ENCODE measurements at places on chromosomes 6 and 20.

GRCh38 chr20:32652739-32653526 lies 20.8 kb downstream of the C20orf203 start:
- DNase-seq, result peak; percentile 56

DNA sequence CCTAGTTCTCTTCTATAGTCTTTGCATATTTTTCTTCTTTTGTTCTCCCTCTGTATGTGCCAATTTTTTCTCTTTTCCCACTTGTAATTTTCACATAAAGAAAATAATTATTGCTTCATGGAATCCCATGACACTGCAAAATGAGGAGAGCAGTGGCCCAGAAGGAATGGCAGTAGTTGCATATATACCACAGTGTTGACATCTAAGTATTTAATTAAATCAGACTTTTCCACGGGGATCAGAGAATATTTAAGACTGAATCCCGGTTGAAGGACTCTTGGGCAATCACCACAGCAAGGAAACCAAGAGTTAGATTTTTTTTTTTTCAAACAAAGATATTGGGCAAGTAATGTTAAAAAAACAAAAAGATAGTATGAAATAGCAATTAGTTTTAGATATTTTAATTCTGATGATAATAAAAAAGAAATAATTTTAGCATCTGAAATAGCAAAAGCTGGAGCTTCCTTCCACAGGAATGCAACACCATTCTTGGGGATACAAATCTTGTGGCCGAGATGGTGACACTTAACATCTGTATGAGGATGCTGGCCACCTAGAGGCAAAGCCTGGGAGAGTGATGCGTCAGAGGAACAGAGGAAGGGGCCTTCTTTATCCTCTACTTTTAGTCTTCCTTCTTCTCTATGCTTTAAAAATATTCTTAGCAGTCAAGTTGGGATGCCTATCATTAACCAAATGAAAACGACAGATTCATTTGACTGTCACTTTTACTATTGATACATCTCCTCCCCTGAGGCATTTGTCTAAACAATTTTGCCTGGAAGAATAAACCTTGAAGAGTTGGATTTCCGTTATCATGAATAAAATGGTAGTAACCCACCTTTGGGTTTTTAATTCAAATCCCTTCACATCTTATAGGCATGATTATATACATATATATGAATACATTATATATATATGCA lies 356.2 kb downstream of the GJA1 start:
- no peak for DNase-seq

- DNase-seq, result no peak
Observed at GRCh38 chr6:77074037-77074713, 389.1 kb downstream of the HTR1B start.

GRCh38 chr20:9736373-9736772 lies 102.5 kb downstream of the PAK5 start:
- DNase-seq, result no peak

GRCh38 chr20:36447101-36447500 lies 94.2 kb upstream of the MYL9 start:
- DNase-seq, result no peak

DNA sequence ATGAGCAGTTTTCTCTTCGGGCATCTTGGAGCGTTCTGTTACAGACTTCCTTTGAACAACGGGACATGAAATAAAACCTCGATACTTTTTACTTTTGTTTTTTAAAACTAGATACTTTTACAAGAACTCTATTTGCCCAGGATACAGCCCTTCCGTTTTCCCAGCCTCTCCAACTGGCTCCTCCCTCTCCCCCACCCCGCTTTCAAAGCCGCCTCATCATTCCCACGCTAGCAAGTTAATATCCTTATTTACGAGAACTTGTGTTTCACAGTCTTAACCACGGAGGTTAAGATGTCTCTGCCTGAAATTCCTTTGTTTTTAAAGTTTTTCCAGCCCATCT lies 241 bp upstream of the CFAP206 start:
- DNase-seq, result peak; percentile 4

DNA sequence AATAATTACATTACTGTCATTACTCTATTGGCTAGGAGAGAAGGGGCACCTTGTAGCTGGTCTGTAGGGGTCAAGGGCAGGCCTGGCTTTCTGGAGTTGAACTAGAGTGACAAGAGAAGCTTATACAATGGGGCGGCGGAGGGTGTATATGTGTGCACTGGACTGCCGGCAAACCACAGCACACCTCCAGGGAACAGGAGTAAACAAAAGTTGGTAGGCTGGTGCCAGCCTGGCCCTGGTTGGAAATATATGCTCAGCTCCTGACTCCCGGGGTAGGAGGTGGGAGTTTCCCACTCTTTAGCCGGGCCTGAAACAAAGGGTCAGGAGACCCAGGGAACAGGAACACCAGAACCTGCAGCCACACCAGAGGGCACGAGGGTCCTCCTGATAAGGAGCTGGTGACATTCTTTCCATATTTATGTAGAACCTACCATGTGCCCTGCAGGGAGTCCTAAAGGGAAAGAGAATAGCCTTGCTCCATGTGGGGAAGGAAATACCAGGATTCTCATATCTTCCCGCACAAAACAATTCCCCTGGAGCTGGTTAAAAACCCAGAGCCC lies 5.1 kb downstream of the C6orf132 start:
- DNase-seq, result no peak

- DNase-seq, result no peak
Observed at GRCh38 chr6:37732688-37733087, 35.0 kb upstream of the MDGA1 start.

DNA sequence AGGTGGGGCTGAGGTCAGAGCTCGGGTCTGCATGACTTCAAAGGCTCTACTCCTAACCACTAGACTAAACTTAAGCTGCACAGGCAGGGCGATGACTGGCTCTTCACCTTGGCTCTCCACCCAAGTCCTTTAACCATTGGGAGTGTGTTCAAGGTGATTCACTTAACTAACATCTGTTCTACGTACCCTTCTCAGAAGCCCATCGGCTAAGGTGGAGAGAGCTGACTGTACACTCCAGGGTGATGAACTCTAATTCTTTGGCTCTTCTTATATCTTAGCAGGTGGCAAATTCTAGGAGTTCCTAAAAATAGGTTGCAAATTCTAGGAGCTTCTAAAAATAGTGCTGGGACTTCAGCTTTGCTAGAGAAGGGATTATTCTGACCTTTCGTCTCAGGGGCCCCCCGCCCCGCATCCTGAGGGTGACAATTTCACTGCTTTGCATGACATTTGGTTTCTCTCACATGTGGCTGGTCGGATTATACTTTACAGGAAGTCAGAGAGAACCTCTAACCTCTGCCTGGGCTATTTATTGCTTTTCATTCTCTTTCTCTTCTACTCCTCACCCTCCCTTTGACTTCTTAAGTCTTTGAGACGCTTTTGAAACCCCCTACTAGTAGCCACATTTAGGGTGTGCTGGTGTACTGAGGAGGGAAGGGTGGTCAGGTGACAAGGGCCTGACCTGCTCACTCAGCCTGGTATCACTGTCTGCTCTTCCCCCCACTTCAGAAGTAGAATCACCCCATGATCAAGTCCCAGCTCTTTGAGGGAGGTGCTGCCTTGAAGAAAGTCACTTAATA lies 55.5 kb downstream of the PRDM1 start:
- no peak for DNase-seq

DNA sequence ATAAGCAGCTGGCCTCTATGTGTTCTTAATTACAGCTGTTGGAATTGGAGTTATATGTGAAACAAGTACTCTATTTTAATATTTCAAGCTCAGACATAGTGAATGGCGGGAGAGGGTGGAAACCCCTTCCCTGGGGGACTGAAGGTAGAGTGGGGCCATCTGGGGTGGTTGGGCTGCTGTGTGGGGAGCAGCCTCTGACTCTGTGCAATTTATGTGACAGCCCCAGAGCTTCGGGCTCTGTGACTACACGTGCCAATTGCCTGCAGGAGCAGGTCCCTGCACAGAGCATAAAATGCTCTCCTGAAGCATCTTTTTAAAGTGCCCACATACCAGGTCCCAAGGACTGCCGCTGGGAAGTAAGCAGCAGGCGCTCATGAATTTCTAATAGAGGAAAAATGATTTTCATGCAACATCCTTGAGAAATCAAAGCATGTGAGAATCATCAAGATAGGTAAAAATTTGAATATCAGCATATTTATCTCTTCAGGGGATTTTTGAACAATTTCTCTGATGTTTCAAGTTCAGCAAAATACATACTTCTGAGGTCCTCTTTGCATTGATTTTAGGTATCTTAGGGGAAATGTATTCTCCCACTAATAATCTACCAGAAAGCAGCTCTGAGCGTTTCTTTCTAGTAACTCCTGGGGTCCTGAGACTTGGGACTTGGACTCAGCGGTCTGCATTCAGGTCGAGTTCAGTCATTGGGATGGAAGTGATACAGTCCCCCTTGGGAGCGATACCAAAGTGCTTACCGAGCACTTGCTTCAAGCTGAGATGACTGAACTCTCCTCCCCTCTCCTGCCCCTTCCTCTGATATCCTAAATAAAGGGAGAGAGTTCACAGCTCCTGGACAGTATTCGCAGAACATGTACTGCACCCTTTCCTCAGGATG lies 40.0 kb downstream of the ALDH8A1 start:
- DNase-seq, result peak; percentile 40

- DNase-seq, result no peak
Observed at GRCh38 chr6:1757131-1757530, 147.4 kb downstream of the FOXC1 start.

DNA sequence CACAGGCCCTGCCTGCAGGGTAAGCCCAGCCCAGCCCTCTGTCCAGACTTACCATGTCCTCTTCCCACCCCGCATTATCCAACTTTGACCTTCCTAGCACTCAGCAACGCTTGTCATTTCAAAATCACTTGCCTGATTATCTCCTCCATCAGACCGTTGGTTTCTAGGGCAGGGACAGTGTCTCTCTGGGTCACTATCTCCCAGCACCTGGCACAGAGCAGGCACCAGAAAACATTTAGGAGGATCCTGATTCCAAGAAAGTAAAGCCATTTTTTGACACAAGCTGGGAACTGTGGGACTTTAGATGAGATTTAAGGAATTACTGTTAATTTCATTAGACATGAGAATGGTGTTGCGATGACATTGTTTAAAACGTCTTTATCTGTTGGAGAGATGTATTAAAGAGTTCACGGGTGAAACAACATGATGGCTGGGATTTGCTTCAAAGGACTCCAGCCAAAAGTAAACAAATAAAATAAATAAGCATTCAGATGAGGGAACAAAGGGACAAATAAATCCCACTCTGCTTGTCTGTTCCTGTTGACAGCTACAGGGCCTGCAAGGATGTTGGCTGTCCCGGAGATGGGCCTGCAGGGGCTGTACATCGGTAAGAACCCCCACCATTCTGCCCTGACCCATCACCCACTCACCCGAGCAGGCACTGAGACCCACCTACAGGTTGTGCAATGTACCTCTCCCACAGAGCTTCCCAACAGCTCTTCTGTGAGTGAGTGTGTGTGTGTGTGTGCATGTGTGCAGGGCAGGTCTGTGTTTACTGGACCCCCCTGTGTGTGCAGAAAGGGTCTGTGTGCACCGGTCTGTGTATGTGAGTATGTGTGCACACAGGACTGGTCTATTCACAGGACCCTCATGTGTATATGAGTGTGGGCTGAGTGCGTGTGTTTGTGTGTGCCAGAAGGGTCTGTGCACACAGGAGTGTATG lies 5.9 kb downstream of the HSPA12B start:
- DNase-seq, result no peak

GRCh38 chr6:139468178-139468819 lies 93.9 kb upstream of the CITED2 start:
- DNase-seq, result no peak

- no peak for DNase-seq
Observed at GRCh38 chr20:25005220-25005619, 12.7 kb upstream of the APMAP start.

DNA sequence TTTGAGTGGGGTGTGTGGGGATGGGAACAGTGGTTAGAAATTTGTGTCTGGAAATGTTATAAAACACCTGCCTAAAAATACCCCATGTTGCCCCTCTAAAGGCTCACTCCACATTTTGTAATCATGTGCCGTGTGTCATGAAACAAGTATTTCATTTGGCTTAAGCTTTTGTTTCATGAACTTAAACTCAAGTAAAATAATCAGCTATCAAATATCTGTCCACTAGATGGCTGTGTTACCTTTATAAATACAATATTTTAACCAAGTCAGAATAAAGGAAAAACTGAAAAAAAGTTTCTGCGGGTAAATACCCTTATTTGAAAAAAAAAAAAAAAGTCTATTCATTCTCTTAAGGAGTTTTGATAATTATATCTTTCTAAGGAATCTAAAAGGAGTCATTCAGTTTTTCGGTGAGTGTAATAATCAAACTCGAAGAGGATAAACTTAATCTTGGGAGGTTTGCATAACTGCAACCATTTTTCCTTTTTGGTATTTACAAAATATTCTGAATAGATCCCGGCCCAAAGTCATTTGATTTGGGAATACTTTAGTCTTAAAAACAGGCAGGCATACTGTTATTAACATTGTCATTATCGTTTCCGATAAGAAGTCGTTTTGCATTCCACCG lies 29.9 kb upstream of the MTRF1L start:
- peak; percentile 29 for DNase-seq

DNA sequence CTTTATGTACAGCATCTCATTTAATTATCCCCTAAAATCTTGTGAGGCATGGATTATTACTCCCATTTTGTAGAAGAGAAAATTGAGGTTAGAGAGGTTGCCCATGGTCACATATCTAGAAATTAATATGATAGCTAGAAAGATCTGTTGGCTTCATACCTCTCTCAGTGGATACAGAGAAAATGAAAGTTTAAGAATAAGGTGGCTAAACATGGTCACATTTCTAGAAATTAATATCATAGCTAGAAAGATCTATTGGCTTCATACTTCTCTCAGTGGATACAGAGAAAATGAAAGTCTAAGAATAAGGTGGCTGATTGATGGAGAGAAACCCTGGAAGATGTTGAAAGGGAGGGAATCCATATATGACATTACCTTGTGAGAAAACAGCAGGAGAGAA lies 260.7 kb upstream of the MAN1A1 start:
- no peak for DNase-seq

DNA sequence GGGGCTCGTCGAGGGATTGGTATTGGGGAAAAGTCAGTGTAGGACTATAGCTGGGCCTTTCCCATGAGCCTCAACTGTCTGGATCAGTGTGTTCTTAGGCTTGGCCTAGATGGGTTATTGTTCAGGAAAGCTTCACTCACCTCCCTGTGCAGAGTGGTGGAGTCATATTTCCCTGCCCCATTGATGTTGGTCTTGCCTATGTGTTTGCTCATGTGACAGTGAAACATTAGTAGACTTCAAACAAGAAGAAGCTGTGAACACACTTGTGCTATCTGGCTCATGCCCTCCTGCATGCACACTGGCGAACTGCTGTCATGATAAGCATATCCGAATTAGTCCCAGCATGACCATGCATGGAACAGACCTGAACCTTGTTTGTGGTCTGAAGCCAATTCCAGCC lies 171.1 kb downstream of the DHX35 start:
- DNase-seq, result no peak

GRCh38 chr6:1365686-1366085 lies 23.7 kb upstream of the FOXF2 start:
- no peak for DNase-seq

- no peak for DNase-seq
Observed at GRCh38 chr6:4398791-4399190, 263.4 kb upstream of the ECI2 start.

- no peak for DNase-seq
Observed at GRCh38 chr20:50398471-50398820, 111.7 kb upstream of the PTPN1 start.

GRCh38 chr6:137043710-137044365 lies 927 bp downstream of the IL20RA start:
- DNase-seq, result no peak

Measured in NCI-H1694 (cell line).